ENCODE measurements at places on chromosomes 3 and 15.

DNA sequence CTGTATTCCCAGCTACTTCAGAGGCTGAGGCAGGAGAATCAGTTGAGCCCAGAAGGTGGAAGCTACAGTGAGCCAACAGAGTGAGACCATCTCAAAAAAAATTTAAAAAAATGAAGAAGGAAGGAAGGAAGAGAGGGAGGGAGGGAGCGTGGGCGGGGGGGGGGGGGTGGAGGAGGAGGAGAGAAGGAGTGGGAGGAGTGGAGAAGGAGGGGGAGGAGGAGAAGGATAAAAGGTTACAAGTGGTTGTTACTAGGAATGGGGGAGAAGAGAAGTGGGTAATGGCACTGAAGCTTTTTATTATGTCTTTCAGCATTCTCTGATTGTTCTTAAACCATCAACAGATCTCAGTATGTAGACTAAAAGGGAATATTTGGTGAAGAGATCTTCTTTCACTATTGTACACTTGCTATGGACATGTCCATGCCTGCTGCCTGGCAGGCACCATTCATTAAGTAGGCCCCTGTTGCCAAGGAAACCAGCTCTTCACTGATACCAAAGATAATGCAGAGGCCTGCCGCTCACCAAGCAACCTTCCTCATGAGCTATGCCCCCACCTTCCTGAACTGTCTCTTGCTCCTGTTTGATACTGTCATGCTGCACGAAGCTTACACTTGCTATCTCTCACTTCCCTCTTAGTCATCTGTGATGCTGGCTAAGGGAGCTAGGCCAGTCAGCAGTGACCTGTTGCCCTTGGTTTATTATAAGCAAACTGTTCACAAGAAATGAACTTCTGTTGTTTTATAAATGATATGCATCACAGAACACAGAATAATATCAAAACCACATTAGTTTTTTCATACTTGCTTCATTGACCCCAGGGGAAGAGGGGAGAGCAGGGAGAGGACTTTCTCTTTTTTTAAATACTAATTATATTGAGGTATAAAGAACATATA, 23.1 kb downstream of the EPM2AIP1 start:
- DNase-seq, result peak; percentile 7

GRCh38 chr15:36644191-36644896, 64.9 kb downstream of the CDIN1 start:
- no peak for DNase-seq

- no peak for DNase-seq
Measured at GRCh38 chr3:167973901-167974300, 121.8 kb downstream of the GOLIM4 start.

GRCh38 chr3:196621611-196622010, 17.9 kb upstream of the NRROS start:
- DNase-seq, result no peak

- no peak for DNase-seq
Measured at GRCh38 chr3:8979262-8979661, 16.0 kb upstream of the RAD18 start.

DNA sequence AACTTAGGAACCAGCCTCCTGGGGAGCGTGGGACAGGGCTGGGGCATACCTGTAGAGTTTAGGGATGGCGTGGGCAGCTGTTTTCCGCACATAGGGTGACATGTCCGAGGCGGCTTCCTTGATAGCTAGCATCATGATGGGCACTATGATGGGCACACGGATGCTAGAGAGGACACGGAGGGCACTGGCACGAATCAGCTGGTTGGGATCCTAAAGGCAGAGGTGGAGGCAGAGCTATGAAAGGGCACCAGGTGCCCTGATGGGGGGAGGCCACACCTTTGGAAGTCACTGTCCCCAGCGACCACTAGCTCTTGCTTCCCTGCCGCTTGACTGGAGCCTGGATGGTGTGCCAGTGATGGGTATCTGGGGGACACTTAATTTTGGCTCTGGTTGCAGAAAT, 28.3 kb downstream of the AP3B2 start:
- DNase-seq, result no peak

GRCh38 chr3:51962854-51963530, 4.3 kb downstream of the PCBP4 start:
- DNase-seq, result no peak

GRCh38 chr3:128329491-128330213, 137.0 kb downstream of the DNAJB8 start:
- DNase-seq, result no peak

DNA sequence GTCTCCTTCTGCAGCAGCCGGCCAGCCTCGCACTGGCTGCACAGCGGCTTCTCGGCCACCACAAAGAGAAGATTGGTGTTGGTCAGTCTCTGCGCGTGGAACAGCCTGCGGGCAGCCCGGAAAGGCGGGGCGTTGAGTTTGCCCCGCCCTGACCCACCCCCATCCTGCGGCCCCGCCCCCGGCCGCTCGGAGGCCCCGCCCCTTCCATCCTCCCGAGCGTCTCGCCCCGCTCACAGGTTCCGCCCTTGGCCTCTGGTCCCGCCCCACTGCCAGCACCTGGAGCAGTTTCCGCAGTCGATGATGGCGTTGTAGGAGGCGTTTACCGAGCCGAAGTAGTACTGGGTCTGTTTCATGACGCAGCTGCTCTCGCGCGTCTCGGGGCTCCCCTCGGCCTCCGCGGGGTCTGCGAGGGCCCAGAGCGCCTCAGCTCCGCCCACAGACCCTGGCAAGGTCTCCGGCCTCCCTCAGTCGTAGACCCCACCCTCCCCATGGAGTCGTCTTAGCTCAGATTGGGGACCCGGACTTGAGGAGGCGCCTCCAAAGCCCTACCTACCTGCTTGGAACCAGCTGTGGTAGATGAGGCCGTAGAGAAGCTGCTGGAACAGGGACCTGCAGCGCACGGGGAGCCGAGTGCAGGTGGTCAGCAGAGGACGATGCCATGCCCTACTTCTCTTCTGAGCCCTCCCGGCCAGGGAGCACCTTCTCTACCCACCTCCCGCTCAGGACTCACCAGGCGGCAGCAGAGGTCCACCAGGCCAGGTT, 5.9 kb upstream of the TMEM115 start:
- DNase-seq, result peak; percentile 92

GRCh38 chr3:145286937-145287336, 874.0 kb downstream of the PLOD2 start:
- DNase-seq, result no peak

DNA sequence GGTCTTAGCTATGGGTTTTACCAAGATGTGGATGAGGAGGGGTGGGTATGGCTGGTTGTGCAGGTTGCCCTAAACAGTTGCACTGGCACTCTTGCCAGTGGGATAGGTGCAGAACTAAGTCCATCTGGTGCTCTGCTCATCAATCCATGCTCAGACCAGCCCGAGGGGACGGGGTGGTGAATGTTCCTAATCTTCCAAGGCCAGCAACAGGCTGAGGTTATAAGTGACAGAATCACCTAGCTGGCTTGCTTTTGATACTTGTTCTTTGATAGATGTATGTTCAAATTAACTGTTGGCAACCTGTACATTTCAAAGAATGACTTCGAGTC, 53.5 kb upstream of the CCR2 start:
- DNase-seq, result no peak

- DNase-seq, result no peak
Measured at GRCh38 chr15:25652704-25653103, 210.4 kb downstream of the ATP10A start.

- DNase-seq, result no peak
Measured at GRCh38 chr15:48221261-48221660, 15.2 kb downstream of the SLC12A1 start.

DNA sequence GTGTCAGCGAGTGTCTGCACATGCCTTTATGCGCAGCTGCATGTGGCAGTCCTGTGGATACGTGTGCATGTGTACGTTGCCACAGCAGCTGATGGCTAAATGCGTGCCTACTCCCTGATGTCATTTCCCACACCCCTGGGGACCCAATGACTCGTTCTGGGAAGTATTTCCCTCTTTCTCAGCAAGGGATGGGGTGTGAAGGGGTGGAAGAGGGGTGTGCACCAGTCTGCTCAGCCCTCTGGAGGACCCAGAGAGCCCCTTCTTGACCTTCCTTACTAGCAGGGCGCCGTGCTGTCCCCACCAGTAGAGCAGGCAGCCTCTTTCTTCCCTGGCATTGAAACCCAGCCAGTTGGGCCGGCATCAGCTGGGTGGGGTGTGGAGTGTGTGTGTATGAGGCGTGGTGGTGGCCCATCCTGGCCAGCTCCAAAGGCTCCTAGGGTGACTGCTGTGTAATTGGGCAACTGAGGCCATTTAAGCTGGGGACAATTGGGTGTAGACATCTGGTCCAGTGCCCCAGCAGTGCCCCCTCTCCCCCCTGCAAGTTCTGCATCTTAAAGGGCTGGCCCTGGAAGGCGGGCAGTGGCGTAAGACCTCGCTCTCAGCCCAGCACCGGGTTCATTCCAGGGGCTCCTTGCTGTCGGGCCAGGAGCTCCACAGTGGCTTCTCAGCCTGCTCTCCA, 19.2 kb downstream of the SNX33 start:
- no peak for DNase-seq

DNA sequence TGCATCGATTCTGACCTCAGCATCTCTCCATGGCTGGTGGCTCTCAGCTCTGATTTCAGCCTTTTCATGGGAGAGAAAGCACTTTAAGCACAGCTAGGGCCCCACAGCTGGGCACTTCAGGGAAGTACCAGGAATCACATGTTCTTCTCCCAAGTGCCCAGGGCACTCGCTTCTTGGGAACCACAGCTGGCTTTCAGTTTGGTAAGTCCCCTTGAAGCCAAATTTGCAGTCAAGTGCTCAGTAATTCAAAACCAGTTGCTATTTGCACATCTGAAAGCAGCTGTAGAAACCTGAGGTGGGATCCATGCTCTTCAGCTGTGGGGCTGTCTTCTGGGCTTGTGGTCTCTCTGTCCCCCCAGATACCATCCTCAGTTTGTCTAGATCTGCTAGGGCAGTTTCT, 12.8 kb downstream of the GABRA5 start:
- DNase-seq, result no peak

DNA sequence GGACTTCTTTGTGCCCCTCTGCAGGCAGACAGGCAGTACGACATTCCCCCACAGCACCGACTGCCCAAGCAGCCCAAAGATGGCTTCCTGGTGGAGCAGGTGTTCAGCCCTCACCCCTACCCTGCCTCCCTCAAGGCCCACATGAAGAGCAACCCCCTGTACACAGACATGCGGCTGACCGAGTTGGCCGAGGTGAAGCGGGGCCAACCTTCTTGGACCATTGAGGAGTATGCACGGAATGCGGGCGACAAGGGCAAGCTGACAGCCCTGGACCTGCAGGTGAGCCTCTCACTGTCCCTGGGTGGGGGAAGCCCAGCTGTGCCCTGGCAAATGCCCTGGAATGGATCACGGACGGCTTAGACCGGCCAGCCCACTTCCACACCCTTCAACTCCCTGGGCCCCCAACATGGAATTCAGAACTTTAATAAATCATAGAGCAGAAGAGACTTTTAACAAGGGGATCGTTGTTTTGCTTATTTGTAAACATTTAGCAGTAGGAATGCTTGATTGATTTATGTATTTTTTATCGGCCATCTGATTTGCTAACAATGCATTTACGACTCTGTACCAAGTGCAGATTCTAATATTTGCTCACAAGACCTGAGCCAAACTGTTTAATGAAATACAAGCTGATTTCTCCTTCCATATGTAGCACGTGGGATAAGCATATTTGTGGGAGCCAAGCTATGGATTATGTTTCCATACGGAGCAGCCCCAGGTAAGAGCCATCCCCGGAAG, 31.1 kb downstream of the MINAR1 start:
- no peak for DNase-seq

GRCh38 chr3:64888165-64888564, 200.4 kb upstream of the ADAMTS9 start:
- no peak for DNase-seq

- DNase-seq, result no peak
Measured at GRCh38 chr3:59381282-59381681, 331.5 kb upstream of the CFAP20DC start.

DNA sequence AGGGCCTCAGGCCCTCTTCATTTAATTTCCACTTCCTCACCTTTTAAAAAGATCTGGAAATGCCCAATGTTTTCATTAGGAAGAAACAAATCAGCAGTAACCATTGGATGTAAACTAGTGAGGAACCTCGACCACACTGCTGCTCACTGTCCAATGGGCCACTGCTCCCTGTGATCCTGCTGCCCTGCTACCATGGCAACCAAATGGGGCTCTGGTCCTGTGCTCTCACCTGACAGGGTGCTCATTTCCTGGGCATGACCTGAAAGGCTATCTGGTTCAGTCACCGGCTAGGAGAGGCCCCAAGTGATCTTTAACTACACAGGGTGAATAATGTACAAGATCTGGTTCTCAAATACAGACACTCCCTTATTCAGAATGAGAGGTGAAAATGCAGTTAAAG, 54.6 kb downstream of the ARHGEF3 start:
- DNase-seq, result no peak

- DNase-seq, result no peak
Measured at GRCh38 chr3:129738172-129738571, 131.7 kb upstream of the PLXND1 start.

GRCh38 chr3:176479248-176479647, 718.0 kb downstream of the TBL1XR1 start:
- no peak for DNase-seq

DNA sequence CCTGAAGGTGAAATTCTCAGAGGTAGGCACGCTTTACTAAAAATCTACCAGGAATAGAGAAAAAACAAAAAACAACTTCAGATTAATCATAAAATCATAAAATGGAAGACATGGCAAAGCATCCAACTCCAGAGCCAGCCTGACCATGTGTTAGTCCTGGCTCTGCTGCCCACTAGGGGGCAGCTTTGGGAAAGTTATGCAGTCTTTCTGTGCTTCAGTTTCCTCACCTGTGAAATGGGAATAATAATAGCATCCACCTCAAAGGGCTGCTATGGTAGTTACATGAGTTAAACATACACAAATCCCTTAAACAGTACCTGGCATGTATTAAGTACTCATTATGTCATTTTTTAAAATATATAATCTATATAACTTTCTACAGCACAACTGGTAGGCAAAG, 52.3 kb downstream of the WNT5A start:
- no peak for DNase-seq

GRCh38 chr3:105647047-105647446, 221.8 kb downstream of the CBLB start:
- no peak for DNase-seq

DNA sequence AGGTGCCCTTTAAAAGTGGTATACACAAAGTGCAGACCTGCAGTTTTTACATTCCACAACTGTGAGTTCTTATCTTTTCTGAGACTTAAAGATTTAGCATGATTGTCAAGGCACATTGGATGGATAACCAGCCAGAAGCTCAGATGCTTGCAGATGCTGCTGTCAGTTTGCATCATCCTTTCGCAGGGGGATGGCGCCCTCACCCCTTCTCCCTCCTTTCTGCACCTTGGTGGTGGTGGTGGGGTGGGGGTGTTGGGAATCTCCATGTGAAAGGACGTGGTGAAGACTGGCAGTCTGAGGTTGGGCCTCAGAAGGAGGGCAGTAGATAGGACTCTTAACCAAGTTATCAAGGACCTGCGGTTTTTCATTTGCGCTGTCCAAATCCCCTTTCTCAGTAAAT, 309.6 kb upstream of the SEMA6D start:
- DNase-seq, result no peak

GRCh38 chr15:98889930-98890695, 117.5 kb downstream of the PGPEP1L start:
- no peak for DNase-seq

- DNase-seq, result no peak
Measured at GRCh38 chr3:25820366-25820765, 30.5 kb downstream of the OXSM start.

GRCh38 chr3:157618075-157618760, 115.0 kb upstream of the VEPH1 start:
- no peak for DNase-seq
